ENCODE measurements at places on chromosomes 4 and X.

DNA sequence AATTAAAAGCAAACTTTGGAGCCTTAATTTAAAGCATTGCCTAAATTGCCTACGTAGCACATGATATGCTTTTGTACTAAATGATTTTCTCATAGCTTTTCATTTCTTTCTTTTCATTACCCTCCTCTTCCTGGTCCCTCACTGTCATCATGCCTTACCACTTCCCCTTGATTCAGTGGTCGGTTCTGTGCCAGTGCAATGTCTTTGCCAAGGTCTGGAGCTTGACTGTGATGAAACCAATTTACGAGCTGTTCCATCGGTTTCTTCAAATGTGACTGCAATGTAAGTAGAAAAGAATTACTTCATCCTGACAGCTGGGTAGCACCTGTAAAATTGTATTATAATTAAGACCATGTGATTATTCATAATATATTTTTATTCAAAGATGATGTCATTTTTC, 72.5 kb downstream of the C4orf46 start:
- DNase-seq = no peak

GRCh38 chr4:107050525-107051135, 14.5 kb upstream of the DKK2 start:
- DNase-seq = no peak

DNA sequence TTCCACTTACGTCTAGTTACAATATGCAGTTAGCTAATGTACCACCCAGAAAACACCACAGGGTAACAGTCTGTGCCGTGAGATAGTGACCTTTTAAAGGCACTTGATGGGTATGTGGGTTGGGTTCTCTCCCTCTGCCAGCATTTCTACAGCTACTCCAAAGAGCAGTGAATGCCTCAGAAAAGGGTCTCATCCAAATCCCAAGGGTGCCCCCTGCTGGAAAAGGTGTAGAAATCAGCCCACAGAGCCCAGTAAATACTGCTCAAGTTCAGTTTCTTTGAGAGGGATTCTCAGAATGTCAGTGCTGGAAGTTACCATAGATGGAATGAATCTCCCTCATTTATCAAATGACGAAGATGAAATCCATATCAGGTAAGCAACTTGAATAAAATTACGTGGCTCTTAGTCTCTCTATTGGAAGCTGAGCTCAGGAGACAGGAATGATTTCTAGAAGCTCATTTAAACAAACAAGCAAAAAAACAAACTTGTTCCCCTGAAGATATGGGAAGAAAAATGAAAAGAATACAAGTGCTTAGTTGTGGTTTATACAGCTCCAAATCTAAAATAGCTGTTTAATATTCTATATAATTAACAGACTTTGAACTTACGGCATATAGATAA, 9.5 kb downstream of the RNF175 start:
- peak; percentile 42 for DNase-seq

DNA sequence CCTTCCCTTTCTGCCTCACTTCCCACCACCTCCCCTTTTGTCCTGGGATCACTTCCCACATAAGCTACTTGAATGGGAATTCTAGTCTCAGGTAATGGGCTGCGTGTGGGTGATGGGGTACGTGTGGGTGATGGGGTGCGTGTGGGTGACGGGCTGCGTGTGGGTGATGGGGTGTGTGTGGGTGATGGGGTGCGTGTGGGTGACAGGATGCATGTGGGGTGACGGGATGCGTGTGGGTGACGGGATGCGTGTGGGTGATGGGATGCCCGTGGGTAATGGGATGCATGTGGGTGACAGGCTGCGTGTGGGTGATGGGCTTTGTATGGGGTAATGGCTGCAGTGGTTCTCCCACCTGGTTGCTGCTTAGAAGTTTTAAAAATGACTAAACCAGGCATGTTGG, 43.6 kb downstream of the EVC2 start:
- no peak for DNase-seq

DNA sequence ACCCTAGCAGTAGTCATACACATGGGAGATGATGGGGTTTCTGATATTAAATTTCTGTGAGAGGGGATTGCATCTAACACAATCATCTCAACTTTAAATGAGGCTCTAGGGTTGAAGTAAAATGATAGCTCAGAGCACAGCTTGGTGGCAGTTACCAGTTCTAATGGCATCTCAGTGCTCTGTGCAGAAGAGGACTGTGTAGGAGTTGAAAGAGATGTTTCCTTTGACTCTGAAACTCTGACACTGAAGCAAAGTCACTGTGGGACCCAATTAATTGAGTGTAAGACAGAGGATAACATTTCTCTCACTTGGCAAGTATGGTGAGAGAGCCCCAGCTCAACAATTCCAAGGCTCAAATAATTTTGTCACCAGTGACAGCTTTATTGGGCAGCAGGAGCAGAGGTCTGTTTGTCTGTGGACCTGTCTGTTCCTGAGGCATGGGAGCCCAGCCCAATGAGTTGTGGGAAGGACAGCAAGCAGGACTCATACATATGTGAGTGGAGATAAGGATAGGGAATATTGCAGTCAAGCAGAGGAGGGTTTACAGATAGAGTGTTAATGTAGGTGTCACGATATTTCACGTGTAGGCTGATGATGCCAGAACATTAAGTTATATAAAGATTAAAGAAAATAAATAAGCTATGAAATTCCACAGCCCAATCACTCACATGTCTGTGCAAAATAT, 76.7 kb upstream of the NAF1 start:
- DNase-seq = no peak

DNA sequence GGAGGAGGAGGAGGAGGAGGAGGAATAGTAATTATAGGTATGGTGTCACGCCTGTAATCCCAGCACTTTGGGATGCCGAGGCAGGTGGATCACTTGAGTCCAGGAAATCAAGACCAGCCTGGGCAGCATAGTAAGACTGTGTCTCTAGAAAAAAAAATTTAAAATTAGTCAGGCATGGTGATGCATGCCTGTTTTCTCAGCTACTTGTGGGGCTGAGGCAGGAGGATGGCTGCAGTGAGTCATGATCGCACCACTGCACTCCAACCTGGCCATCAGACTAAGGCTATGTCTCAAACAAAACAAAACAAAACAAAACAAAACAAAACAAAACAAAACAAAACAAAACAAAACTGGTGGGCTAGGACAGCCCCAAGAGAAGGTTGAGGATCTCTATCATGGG, 3.0 kb downstream of the STARD8 start:
- no peak for DNase-seq

DNA sequence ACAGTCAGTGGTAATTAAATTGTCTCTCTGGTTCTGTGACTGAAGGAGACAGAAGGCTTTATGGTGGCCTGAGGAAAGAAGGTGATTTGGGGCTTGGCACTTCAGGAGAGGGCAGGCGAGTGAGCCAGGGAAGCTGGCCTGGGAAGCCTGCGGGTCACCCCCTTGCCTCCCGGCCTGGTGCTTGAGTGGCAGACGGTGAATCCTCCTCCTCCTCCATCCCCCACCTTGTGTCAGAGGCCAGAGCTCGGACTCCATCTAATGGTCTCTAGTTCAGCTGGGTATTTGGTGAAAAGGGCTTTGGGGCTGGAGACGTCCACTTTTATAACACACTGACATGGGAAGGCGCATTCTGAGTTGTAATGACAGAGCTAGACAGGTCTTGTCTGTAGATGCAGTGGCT, 8.7 kb downstream of the TMEM187 start:
- DNase-seq = no peak

- DNase-seq = no peak
Observed at GRCh38 chr4:163217505-163217904, 50.8 kb upstream of the NAF1 start.

GRCh38 chr4:124899997-124900396, 187.5 kb upstream of the ANKRD50 start:
- no peak for DNase-seq

GRCh38 chrX:48497871-48498270, 10.9 kb upstream of the PORCN start:
- DNase-seq = no peak

DNA sequence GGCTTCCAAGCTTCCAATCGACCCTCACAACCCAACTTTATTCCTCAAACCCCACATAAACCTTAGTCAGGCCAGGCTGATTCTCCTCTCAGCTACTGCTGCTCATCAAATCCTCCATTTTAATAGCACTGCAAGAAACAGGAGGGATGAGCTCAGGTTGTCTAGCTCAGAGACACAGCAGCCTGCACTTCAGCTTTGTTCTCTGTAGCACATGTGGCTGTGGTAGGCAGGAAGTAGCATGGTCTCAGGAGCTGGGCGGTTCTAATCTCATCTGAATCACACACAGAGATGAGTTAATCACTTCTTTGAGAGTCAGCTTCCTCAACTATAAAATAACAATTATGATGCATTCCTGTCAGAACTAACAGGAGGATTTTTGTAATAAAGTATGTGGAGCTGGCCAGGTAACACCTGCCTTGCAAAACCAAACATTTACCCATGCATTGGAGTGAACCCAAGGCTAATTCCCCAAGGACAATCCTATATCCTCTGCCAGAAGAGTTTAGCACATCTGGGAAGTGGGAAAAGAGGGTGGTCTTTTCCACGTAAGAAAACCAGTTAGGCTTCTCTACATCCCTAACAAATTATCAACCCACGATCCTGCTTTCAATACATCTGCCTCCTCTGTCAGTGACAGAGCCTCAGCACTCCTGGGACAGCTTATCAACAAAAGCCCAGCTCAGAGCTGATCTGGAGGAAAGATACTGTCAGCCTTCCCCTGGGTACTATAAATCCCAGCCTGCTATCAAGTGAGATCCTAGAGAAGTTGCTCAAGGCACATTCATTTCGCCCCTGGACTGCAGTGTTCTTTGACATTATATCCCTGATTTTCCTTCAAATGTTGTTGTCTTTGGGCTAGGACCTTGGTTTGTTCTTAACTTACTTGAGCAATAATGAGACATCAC, 32.8 kb downstream of the ELOVL6 start:
- no peak for DNase-seq

DNA sequence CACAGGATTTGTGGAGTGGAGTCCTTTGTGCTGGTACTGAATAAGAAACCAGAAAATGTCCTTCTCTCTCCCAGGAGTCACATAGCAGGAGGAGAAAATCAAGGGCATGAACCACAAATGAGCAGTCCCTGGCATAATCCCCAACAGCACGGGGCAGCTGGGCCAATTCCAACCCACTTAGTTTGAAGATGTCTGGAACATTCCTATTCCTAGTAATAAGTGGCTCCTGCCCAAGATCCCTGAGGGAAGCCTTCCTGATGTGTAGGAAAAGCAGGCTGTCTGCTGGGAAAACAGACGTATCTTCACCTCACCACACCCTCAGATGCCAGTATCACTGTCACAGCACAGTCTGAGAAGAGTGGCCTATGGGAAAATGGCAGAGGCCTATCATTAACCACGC, 182.8 kb upstream of the MAP3K15 start:
- no peak for DNase-seq

DNA sequence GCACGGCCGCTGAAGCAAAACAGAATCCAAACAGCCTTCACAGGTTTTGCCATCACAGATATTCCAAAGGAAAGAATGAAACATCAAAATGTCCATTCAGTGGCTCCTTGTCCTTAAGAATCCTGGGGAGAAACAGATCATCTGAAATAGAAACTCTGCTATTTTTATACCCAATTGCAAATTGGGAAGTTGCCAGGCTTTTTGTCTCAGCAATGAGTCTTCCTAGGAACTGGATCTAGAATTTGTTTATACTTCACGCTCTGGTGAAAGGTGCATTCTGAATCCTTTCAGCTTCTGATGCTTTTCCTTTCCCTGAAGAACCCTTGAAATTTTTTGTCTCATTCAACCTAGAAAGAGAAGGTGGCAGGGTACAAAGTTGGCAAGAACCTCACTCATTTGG, 218.9 kb downstream of the FBXW7 start:
- DNase-seq = no peak

DNA sequence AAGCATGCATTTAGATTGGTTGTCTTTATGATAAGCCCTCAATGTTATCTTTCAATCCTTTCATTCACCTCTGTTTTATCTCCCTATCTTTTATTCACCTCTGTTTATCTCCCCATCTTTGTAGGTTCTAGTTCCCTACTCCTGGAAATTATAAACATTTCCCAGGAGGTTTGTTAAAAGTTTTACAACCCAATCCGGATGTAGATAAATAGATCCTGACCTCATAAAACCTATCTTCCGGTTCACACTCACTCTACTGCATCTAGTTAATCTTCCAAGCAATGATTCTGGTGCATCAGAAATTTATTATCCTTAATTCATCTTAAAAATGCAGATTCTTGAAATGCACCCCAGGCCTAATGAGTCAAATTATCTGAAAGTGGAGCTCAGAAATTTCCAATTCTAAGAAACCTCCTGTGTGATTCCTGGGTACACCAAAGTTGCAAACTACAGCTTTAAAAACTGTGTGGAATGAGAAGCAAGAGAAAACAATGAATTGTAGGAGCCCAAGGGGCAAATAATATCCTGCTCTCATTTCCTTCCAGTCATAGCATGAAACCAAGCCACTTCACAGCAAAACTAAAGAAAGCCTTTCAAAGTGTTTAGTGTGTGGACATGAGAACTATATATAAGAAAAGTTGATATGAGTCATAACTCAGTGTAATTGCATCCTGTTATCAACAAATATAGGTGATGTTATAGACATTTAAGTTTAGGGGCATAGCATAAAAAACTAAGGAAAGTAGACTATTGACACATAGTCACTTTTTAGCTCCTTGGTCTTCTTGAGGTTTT, 51.1 kb upstream of the UGT8 start:
- no peak for DNase-seq

DNA sequence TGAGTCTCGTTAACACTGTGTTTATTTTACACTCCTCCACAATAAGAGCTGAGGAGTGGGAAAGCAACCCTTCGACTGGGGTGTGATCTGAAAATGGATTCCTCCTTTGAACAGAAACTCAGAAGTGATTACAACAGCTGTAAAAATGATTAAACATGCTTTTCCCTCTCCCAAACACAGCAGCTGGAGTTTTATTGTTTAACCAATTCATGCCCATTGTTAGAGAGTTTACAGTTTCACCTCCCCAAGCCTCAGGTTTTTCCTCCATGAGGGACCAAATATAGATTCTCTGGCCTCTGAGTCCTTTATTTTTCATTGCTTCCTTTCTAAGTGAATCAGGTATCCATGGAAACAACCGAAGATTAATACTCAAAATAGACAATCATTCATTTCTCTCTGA, 263.0 kb upstream of the TAPT1 start:
- DNase-seq = no peak

DNA sequence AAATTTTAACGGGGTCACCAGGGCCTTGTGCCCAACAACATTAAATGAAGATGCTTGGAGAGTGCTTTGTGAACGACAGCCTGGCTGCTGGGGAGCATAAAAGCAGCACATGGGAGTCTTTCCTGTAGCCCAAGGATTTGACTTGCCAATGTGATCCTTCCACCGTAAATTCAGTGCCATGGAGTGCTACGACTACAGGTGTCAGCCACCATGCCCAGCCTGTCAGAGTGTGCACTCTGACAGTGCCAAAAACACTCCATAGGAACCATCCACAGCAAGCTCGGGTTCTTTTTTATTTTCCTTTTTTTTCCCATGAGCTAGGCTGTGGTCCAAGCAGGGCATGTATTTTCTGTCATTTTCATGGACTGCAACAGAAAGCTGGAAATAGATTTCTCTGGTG, 156.9 kb downstream of the NLGN4X start:
- no peak for DNase-seq

- DNase-seq = no peak
Observed at GRCh38 chrX:124228849-124229248, 103.6 kb upstream of the TEX13D start.

- no peak for DNase-seq
Observed at GRCh38 chr4:48017108-48017571, 568 bp downstream of the NIPAL1 start.

- DNase-seq = no peak
Observed at GRCh38 chrX:105314458-105314857, 94.0 kb upstream of the TEX13A start.

All from NCI-H446 (cell line).